ENCODE measurements at places on chromosomes 12 and 14.

GRCh38 chr12:106552228-106552627 lies 30.6 kb upstream of the RFX4 start:
- DNase-seq: no peak

- no peak for DNase-seq
Measured at GRCh38 chr12:77392467-77393088, 327.2 kb upstream of the E2F7 start.

DNA sequence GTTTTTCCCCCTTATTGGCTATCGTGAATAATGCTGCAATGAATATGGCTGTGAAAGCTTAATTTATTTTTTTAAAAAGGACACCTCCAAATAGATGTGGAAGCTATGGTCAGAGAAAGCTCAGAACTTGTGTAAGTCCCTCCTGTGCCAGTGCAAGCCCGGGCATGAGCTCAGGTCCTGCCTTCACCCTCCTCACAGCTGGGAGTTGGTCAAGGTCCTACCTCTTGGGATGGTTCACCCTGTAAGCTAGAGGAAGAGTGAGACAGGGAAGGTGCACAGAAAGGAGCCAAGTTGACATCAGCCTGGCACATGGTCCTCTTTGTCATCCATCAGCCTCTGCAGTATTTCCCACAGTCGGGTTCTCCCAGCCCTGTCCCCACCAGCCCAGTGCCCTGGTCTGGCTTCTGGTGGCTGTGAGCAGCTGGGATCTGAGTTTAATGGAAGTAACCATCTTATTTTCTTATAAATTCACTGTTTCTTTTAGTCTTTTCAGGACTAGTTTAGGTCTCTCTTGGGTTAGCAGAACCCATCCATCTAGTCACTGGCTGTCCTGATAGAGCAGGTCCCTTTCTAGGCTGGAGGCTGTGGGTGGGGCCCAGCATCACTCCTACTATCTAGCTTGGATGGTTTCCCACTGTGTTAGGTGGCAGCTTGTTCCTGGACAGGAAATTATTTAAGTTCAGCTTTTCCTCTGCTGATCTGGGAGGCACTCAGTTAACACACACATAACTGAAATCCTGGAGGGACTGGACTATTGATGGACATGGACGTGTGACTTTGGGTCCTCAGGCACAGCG lies 11.8 kb upstream of the PLEKHG3 start:
- DNase-seq: no peak

GRCh38 chr14:99597911-99598600 lies 6.0 kb downstream of the CCDC85C start:
- no peak for DNase-seq

DNA sequence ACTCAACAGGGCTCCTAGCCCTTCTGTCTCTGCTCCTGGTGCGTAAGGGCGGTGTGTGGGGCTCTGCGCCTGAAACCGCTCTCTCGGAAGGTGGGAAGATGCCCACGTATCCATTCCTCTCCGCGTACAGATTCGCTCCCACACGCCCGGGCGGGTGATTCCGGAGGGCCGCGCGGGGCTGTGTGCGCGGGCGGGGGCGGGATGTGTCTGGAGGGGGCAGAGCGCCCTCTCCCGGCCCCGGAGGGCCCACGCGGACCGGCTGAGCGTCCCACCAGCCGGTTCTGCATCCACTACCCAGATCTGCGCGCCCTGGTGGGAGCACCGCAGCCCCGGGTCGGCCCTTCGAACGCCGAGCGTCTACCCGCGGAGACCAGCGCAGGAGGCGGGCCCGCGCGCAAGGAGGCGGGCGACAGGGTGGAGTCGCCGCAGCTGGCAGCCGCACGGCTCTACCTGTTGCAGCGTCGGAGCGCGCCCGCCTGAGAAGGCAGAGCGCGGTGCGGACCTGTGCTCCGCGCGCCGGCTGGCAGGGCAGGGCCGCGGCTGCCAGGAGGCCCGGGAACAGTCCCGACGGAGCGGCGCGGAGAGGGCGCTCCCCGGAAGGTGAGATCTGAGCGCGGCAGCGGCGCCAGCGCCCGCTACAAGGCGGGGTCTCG lies 1.4 kb upstream of the KCNK13 start:
- DNase-seq: peak; percentile 47

DNA sequence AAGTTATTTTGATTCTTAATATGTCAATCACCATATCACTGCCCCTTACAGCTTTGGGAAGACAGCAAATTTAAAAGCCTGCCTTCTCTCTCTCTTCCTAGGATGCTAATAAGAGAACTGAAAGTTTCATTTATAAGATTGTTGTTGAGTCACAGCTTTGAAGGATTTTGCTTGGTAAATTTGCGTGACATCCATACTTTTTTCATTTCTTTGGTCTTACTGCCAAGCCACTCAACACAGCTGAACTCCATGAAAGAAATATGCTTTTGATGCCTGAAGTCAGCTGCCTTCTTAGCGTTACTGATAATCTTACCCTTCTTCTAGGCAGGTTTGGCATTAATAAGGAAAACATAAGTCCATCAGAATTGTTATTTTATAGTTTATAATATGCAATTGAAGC lies 155.0 kb downstream of the CRADD start:
- no peak for DNase-seq

- no peak for DNase-seq
Measured at GRCh38 chr12:104486943-104487819, 30.4 kb downstream of the CHST11 start.

GRCh38 chr12:128823216-128823915 lies 392 bp downstream of the SLC15A4 start:
- DNase-seq: no peak

- no peak for DNase-seq
Measured at GRCh38 chr14:25048170-25049016, 1.6 kb downstream of the STXBP6 start.

DNA sequence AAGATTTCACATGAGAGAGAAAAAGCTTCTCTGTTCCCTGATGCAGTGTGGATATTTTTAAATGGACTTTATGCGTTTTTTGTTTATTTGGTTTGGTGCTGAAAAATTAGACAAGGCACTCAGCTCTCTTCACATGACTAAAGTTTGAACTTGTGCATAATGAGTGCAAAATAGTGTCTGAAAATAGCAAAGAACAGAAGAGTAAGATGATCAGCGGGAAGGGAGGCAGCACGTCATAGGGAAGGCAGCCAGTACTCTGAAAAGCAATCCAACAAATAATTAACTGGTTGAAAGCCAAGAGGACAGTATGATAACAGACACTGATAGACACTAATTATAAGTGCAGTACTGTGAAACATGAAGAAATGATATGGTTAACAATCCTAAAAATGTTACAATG lies 46.6 kb upstream of the CDKN3 start:
- DNase-seq: no peak

DNA sequence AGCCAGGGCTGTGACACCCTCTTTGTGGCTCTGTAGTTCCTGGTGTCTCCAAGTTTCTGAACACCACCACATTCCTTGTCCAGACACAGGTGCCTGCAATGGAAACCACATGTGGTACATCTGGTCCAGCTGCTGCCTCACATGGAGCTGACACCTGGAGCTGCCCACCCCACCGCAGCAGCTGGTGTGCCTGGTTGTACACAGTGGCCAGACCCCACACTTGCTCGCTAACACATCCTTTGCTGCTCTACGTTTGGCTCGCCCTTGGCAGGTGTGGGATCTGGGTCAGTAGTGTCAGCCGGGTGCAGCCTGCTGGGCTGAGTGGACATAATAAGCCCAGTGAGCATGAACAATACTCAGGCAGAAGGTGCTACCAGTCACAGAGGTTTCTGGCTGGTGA lies 198.9 kb downstream of the ADGRD1 start:
- DNase-seq: no peak

- DNase-seq: no peak
Measured at GRCh38 chr12:106170285-106170684, 31.5 kb upstream of the NUAK1 start.

DNA sequence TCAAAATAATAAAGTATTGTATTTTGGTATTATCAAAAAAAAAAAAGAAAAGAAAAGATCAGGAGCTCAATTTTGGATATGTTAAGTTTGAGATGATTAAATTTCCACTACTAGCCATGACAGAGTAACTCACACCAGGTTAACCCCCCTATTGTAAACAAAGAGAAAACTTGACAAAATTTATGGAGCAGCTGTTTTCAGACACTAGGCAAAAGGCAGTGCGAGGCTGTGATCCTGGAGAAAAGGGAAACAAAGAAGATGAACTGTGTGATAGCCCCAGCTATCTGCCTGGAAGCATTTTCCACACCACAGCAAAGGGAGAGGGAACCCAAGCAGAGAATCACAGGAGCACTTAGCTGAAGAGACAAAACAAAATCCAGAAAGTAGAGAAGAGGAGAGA lies 145.0 kb downstream of the KIF21A start:
- DNase-seq: no peak

- no peak for DNase-seq
Measured at GRCh38 chr12:98208816-98209215, 306.6 kb upstream of the TMPO start.

- DNase-seq: no peak
Measured at GRCh38 chr14:100673085-100673806, 53.4 kb upstream of the DLK1 start.

DNA sequence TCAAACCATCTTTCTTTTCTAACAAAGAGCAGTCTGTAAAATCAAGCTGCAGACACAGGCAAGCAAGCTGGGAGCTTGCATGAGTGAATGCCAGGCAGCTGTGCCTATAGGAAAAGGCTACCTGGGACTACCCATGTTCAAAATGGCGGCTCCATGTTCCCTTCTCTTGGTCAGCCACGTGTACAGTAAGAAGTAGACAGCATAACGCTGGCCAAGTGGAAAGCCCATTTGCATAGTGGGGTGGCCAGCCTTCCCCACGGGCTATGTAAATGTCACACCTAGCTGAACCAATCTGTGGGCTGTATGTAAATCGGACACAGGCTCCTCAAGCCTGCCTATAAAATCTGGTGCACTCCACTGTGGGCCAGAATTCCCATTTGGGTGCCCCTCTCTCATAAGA lies 117.1 kb downstream of the SYT10 start:
- DNase-seq: no peak

DNA sequence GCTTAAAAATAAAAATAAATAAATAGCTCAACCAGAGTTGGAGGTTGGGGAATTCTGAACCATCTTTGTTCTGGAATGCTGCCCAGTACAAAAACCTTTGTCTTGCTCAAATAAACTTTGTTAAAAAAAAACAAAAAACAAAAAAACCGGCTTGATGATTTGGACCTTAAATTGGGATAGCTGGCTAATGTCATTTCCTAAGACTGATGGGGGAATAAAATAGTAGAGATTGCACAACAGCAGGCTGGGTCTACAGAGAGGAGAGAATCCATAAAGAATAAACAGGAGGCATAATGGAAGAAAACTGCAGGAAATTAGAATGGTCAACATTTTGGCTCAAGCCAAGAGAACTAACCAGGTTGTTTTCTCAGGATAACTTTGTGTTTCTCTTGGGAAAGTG lies 370.9 kb downstream of the AEBP2 start:
- no peak for DNase-seq

DNA sequence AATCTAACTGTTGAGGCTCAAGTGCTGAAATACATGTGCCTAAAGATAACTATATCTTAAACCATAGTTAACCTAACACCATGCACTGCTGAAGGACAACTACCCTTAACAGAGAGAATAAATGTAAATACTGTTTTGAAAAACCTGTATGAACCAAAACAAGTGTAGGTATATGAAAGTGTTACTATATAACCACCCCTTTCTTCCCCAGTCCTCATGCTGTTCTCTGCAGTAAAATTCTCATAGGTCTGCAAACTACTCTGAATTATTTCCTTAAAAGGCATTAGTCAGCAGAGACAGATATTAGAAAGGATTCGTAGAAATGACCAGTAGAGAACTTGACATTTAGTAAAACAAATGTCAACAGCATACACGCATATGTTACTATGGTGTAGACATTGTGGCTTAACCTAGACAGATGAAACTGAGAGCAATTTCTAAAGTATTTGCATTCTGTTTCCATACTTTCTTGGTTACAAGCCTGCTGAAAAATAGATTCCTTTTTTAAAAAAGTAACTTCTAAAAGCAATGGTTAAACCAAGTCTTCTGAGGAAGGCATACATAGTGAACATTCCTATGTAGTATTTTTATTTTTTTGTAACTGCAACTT lies 13.9 kb downstream of the CSRP2 start:
- no peak for DNase-seq

DNA sequence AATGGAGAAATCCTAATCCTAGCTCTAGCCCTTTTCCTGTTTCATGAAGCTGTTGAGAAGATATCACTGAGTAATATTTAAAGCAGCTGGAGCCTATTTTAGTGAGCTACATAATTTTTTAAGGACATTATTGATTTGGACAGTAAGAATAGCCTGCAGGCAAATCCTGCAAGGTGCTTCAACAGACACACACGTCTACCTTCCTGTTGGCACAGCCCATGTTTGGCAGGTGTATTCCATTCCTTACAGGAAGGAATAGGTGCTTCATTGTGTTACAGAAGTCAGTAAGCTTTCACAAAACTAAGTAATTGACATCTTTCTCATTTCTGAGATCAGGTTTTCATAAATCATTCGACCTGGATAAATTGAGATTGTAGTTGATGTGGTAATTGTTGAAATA lies 50.6 kb downstream of the FOXA1 start:
- no peak for DNase-seq

- DNase-seq: no peak
Measured at GRCh38 chr12:97995559-97995958, 519.8 kb upstream of the TMPO start.

- DNase-seq: no peak
Measured at GRCh38 chr12:95411057-95411456, 62.9 kb upstream of the METAP2 start.

DNA sequence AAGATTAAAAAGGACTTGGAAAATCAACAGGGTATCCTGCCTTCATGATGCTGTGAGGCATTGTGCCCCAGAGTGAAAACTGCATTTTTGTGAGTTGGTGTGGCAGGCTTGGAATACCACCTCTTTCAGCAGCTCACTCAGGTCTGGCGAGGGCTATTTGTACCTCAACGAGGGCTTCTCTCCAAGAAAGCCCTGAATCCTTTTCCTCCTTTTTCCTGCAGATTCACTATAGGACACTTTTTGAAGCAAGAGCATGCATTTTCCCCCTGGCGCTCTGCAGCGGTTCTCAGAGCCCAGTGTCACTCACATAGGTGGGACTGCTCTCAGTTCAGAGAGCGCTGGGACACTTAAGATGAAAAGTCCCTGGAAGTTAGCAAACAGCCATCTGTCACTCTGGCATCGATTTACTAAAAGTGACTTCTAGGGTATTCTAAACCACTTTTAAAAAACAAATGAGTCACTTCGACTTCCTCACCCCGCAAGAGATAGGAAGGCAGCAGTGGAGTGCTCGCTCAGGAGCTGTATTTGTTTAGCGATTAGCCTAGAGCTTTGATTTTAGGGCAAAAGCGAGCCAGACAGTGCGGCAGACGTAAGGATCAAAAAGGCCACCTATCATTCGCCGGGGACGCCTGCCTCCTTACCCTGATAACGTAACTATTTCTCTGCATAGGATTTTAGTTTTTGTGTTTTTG lies 782 bp upstream of the LGR5 start:
- DNase-seq: no peak

- DNase-seq: no peak
Measured at GRCh38 chr14:60565211-60565610, 56.3 kb downstream of the SIX6 start.

DNA sequence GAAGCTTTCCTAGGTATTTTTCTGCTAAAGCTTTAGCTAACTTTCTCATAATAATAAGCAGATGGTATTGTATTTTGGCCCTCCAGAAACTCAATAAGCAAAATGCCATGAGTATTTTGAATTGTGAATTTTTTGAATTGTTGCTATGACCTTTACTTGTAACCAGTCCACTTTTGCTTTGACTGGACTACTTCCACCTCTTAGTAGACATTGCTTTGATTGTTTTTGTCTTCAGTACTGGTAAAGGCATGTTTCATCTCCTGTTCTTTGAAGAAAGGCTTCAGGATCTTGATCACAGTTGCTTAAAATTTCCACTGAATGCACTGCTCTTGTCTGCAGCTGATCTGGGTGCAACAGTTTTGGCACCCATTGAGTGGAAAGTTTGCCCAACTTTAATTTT lies 102.3 kb downstream of the TRMT5 start:
- no peak for DNase-seq
